ENCODE measurements at places on chromosomes 3 and 15.

GRCh38 chr3:127715532-127715931, 42.8 kb downstream of the ABTB1 start:
- H3K27ac ChIP-seq = no peak overlapping the region
- DNase-seq = no peak
- no peaks in the 10 kb centered on the region for H3K36me3 ChIP-seq
- H3K4me3 ChIP-seq = no peak overlapping the region
- H3K27me3 ChIP-seq = no peaks in the 10 kb centered on the region

- no peaks in the 10 kb centered on the region for H3K36me3 ChIP-seq
- H3K27ac ChIP-seq = no peak overlapping the region
- peaks cover 18% of the 10 kb centered on the region for H3K4me1 ChIP-seq
Observed at GRCh38 chr3:150385296-150386242, 22.5 kb upstream of the TSC22D2 start.

- H3K4me3 ChIP-seq = no peak overlapping the region
- no peaks in the 10 kb centered on the region for H3K36me3 ChIP-seq
- H3K4me1 ChIP-seq = no peaks in the 10 kb centered on the region
- no peak for DNase-seq
- H3K27me3 ChIP-seq = no peaks in the 10 kb centered on the region
Observed at GRCh38 chr3:55167586-55168317, 239.9 kb upstream of the LRTM1 start.

GRCh38 chr3:34890247-34890646, 749.1 kb upstream of the ARPP21 start:
- H3K27ac ChIP-seq = no peak overlapping the region
- H3K27me3 ChIP-seq = no peaks in the 10 kb centered on the region
- no peak for DNase-seq
- H3K4me1 ChIP-seq = no peaks in the 10 kb centered on the region
- no peak overlapping the region for H3K4me3 ChIP-seq

- no peaks in the 10 kb centered on the region for H3K27me3 ChIP-seq
- no peak overlapping the region for H3K27ac ChIP-seq
- DNase-seq = no peak
- H3K4me3 ChIP-seq = no peak overlapping the region
Observed at GRCh38 chr15:72737061-72737460, 46.5 kb downstream of the ADPGK start.

DNA sequence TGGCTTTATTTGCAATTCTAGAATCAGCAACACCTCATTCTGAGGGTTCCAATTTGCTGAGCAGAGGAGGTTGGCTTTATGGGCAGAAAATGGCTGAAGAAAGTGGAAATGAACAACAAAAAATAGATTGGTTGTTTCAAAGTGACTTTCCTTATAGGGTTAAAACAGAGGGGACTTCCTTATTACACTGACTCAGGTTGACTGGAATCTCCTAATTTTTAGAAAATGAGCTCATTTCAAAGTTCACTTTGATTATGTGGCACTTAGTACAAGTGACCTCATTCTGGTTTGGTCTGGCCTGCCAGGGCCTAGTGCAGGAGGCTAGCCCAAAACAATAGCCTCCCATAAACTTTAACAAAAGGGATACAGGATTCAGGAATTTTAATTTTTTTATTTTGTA, 41.4 kb downstream of the NFKBIZ start:
- H3K27ac ChIP-seq = no peak overlapping the region
- H3K4me3 ChIP-seq = no peak overlapping the region
- no peaks in the 10 kb centered on the region for H3K27me3 ChIP-seq
- no peaks in the 10 kb centered on the region for H3K4me1 ChIP-seq

Measured in CD4-positive, alpha-beta T cell (primary cell).